ENCODE measurements at places on chromosomes 12 and 14. TPM values are rescaled to one million over a fixed set of nuclear protein-coding genes. Genes with fewer than 3 reads are reported as not detected.

DNA sequence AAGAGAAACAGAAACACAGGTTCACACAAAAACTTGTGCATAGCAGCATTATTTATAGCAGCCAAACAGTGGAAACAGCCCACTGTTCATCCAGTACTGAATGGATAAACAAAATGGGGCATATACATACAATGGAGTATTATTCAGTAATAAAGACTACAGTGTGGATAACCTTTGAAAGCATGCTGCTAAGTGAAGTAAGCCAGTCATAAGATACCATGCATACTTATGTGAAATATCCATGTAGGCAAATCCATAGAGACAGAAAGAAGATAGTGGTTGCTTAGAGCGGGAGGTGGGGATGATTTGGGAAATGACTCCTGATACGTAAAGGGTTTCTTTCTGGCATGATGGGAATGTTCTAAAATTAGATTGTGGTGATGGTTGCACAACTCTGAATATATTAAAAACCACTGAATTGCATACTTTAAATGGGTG lies 99.4 kb downstream of the CRADD start:
- DNase-seq: no peak

- DNase-seq: no peak
Measured at GRCh38 chr12:114741940-114742339, 58.0 kb upstream of the TBX3 start.

DNA sequence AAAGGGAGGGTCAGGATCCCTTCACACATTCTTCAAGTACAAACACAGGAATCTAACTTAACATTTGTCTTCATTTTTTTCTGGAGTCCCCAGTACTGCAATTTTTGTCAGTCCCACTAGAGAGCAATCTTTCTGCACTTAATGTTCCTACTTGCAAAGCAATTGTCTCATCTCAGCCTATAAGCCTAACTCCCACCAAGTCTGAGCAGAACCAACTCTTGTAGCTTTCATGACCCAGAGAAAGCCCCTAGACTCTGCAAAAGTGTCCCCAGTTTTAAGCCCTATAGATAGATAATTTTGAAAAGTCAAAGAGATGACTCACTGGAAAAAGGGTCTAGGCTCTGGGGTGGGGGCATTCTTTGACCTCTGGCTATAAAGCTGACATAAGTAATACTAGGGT lies 1.8 kb upstream of the ZBTB39 start:
- no peak for DNase-seq

- no peak for DNase-seq
Measured at GRCh38 chr12:22034709-22035506, 11.1 kb upstream of the CMAS start.

The TCP11L2 gene
- total RNA-seq: 52.5 TPM

GRCh38 chr14:93893661-93894261 lies 33.4 kb upstream of the FAM181A start:
- DNase-seq: no peak

DNA sequence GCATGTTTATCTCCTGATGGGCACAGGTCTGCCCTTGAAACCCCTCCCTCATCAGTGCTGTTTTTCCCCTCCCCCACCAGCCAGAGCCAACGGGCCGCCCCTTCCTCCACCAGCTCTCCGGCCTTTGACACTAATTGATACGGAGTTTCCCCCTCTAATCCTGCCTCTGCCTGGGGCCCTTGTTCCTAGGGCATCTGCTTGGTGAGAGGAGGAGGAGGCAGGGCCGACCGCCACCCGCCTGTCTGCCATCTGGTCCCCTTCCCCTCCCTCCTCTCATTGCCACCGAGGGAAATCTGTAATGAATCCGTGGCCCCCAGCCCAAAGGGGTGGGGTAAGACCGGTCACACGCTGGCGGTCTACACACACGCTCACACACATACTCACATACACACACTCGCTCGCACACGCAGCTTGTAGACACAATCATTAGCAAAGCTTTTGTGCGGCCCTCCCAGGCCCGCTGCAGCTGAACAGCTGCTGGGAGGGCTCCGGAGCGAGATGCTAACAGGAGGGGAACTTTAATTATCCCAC lies 27.4 kb downstream of the SRRM4 start:
- DNase-seq: no peak

The KRT8 gene
- 194 TPM for total RNA-seq

DNA sequence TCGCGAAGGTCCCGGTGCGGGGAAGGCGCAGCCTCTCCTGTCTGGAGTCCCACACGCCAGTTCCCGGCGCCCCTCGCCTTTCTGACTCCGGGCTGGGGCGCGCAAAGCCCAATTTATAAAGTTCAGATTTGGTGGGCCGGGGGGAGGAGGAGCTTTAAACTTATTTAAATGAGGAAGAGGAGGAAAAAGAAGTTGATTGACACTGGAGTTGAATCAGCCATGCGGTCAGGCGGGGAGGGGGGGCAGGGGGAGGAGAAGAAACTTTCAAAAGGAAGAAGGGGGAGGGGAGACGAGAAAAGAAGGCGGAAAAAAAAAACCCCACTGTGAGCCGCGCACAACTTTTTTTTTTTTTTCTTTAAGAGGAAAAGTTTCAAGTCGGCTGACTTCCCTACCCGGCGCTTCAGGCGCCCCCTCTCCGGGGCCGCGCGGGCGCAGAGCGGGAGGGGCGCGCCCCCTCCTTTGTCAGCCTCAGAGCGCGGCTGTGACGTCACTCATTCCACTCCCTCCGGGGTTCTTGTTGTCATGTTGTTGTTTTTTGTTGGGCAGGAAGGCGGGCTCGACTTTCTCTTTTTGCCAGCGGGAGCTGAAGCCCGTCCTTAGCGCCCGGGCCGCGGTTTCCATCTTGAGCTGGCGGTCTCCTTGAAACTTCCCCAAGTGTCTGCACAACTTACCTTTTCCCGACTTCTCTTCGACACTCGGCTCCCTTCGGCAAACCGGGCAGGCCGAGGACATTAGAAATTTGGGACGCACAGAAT lies at the start of gene ZFP36L1:
ZFP36L1 (minus strand) TSS at position 89 of the 755 bp plus-strand sequence. CDS start 129 bp downstream, outside the sequence.
- DNase-seq: peak; percentile 96

The HPD gene
- total RNA-seq: 2.9 TPM

The KLRB1 gene
- 0.24 TPM for total RNA-seq

DNA sequence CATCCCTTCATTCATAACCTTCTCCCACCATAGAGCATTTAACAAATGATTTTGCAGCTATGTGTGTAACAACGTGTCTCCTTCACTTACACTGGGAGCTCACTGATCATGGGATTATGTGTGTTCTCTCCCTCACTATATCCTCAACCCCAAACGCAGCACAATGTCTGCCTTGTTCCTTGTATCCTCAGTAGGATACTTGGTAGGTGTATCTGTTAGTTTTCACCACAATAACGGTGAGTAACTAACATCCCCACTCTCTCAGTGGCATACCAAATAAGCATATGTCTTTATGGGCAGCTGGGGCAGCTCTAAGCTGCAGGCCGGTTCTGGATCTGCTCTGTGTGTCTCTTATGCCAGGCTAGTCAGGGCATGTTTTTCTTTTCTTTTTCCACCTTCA lies 166.7 kb upstream of the PWP1 start:
- no peak for DNase-seq

The PA2G4 gene
- total RNA-seq: 60.4 TPM
